ENCODE measurements at places on chromosomes 11 and 22.
A peak's percentile ranks its signal among the peaks of the same experiment; 100 is the strongest.

GRCh38 chr11:76624500-76625379 lies 45.8 kb downstream of the LRRC32 start:
- no peak for DNase-seq

DNA sequence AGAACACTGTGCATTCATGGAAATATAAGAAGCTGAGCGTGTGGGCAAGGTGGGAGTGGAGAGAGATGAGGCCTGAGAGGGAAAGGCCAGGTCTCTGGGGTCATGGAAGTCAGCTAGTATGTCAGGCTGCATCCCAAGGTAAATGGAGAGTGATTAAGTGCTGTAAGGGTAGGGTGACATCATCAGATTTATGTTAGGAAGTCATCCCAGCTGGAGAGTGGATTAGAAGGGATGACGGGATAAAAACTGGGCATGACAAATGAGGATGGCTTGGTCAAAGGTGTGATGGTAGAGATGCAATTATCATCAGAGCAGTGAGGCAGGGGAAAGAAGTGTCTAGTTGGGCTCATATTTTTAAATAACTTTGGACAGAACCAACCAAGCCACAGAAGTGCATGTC lies 3.5 kb upstream of the ENDOD1 start:
- DNase-seq = no peak

DNA sequence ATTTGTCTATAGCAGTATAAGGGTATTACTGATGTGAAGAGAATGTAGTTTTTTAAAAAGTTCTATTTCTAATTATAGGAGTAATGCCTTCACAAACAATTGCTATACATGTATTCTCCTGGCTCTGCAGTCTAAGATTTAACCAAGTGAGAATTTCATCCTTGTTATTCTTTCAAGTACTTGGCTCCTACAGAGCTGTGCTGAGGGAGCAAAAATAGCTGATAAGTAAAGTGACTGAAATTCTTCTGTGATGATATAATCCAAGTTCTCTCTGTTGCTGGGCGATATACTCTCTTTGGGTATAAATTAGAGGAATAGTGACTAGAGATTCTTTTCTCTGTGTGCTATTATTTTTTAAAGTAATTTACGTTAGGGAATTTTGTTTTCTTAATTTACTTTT lies 68.0 kb downstream of the PGR start:
- no peak for DNase-seq

DNA sequence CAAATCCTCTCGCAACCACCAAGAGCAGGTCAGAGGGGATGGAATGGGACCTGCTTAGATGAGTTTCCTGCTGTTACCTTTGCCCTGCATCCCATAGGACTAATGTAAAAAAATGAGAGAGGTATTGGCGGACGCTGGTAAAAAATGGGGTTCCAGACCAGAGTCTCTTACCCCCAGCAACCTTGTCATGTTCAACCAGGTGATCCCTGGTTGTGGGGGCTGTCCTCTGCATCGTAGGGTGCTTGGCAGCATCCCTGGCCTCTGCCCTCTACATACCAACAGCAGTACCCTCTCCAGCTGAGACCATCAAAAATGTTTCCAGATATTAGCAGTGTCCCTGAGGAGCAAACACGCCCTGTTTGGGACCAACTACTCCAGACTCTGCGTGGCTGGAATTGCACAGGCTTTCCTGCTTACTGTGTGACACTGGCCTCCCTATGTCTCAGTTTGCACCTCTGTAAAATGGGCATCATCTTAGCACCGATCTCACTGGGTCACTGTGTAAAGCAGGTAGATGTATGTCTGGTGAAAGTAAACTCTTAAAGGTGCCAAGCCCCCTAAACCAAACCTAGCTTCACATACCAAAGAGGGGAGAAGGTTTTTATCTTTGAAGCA lies 1.5 kb downstream of the APOL6 start:
- no peak for DNase-seq

DNA sequence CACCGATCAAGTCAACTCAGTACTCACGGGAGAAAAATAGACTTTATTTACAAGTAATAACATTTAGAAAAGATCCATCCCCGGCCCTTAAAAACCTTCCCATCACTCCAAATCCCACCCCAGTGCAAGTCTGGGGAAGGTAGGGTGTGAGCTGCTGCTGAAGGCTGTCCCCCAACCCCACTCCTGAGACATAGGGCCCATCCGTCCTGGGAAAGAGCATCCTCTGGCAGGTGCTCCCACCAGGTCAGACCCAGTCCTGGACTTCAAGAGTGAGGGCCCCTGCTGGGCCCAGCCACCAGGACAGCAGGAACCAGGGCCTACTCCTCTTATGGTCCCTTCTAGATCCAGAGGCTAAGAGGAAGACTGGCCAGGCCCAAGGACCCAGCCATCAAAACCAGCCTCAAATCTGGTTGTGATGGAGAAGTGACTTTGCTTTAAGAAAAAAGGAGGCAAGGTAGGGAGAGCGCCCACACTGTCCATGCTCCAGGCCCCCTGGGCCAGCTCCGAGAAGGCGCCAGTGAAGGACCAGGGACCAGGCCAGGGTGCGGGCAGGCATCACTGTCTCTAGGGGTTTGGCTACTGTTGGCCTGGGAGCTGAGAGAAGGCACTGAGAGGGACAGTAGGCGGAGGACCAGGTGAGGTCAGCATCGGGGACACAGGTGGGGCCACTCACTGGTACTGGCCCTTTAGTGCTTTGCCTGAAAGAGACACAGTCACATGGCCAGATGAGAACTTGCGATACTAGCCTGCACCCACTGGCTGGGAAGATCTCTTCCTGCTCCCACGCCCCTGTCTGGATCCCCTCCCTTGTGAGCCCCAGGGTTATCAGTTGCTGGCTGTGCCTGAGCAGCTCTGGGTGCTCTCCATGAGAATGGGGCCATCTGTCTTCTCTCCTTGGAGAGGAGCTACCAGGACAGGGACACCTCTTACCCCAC lies 4.4 kb downstream of the IL18BP start:
- DNase-seq = no peak

DNA sequence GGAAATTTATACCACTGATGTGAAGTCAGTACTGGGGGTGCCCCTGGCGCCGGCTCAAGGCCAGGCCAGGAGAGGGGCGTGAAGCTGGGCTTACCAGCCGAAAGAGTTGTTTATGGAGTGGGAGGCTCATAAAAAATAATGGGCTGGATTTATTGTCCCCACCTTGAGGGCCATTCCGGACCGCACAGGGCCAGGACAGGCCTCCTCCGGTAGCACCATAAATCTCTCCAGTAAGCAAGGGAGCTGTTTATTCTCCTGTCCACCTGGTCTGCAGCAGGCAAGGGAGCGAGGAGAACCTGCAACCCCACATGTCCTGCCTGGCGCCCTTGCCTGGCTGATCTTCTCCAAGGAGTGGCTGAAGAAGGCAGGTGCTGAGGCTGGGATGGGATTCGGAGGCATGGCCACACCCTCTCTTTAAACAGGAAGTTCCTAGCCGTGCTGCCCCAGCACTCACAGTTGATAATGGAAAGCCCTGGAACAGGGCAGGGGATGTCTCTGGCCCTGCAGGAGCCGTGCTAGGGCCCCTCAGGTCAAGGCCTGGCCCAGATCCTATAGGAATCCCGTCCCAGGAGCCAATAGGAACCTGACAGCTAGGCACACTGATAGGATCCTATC lies 65.1 kb downstream of the SCUBE1 start:
- DNase-seq = no peak

DNA sequence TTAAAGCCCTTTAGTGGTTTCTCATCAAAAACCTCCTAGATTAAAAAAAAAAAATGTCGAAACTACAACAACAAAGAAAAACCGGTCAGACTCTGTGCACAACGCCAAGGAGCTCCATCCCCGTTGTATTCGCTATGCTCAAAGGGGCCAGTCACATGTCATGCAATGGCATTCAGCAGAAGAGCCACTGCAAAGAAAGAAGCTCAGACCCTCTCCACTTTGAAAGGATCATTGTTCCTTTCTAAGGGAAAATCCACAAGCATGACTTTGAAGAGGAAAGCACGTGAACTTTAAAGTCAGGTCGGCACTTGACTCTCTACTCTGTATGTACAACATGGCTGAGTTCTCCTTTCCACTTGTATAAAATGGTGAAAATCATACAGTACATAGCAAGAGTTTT lies 655.6 kb downstream of the ETS1 start:
- no peak for DNase-seq

GRCh38 chr11:104858882-104859775 lies 39.1 kb downstream of the CASP12 start:
- no peak for DNase-seq

DNA sequence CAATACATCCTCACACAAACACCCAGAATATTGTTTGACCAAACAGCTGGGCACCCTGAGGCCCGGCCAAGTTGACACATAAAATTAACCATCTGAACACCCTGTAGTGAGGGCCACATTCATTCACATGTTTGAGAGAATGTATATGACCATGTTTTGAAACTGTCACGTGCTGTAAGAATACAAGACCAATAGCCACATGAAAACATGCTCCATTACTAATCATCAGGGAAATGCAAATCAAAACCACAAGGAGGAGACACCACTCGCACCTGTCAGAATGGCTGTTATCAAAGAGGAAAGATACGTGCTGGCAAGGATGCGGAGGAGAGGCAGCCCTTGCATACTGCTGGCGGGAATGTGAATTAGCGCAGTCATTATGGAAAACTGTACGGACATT lies 38.3 kb upstream of the IGSF9B start:
- DNase-seq = no peak

- DNase-seq = no peak
Observed at GRCh38 chr11:46498968-46499367, 94.9 kb downstream of the AMBRA1 start.

DNA sequence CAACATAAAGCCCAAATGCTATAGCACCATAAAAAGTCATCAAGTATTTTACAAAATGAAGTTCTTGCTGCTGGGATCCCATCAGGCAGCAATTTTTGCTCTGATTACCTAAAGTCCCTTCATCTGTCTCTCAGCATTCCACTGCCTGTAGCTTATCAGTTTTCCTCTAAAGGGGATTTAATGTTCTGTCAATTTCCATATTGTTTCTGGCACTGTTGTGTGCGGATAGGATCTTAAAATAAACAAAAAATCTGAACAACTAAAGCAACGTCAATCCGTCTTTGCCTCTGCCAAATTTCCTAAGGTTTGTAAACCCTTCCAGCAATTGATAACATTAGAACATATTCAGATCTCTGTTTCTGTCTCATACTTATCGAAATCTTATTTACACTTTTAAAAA lies 1126.3 kb upstream of the RAG2 start:
- DNase-seq = no peak

DNA sequence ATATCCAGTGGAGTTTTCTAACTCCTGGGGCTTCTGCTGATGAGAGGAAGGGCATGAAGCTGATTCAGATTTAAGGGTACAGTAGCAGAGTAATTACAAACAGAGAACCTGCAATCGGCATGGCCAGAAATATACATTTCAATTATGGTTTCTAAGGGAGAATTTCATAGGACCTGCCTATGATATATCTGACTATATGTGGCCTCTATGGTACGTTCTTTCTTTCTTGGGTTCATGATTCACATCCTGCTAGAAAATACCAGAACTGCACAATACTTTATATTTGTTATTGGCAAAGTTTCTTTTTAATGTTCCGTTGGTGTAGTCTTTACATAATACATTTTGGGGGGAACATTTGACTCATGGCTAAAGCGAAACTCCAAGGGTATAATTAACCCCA lies 63.1 kb upstream of the TTC12 start:
- DNase-seq = no peak

GRCh38 chr11:109733245-109733644 lies 311.3 kb downstream of the C11orf87 start:
- no peak for DNase-seq

GRCh38 chr11:113014262-113015097 lies 53.3 kb downstream of the NCAM1 start:
- DNase-seq = peak; percentile 91

DNA sequence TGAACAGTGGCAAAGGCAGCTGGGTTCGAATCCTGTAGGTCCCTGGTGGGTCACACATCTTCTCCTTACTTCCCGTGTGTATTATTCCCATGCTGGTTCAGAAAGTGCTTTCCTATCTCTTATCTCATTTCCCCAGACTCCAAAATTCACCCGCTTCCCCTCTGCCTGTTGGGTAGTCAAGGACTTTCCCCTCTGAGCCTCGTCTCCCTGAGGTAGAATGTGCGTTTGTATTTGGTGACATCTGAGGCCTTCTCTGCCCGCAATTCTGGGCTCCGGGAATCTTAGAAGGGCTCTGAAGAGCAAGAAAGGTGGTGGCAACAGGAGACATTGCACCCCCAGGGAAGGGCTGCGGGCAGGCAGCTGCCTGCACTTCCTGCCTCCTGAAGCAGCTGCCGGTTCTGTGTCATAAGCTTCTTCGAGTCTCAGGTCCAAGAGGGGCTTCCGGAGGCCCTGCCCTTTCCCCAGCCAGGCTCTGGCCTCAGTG lies 5.9 kb downstream of the LRRC32 start:
- DNase-seq = no peak

GRCh38 chr22:17913801-17914347 lies 110.5 kb downstream of the MICAL3 start:
- DNase-seq = no peak

DNA sequence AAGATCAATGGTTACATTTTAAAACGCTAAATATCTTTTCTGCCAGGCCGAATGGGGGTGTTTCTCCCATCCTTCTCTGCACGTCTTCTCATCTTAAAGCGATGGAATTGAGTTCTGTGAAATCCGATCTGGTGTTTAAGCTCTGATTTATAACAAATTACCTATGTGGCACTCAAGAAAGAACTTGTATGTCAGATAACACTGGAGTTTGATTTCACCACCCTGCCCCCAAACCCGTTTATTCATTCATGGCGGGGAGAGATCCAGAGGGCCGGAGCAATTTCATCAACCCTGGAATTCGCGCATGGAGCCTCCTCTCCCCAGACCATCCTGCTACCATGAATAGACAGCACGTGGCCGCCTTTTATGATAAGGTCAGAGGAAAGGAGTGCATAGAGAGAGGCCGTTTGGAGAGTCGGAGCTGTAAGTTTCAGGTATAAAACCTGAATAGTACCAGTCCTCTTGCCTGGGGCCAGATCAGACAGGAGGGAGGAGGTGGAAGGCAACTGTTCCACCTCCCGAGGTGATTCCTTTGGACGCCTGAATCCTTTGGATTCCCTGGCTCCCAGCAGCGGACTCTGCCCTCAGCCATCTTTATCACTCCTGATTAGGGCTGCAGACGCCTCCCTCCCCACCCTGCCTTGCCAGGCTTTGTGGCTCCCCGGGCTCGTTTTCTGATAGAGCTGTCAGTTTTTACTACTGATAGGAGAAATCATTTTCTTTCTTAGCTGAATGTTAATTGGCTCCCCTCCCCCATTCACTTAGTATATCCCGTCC lies 27.3 kb upstream of the NFAM1 start:
- DNase-seq = no peak

- DNase-seq = no peak
Observed at GRCh38 chr11:71908218-71908617, 20.2 kb downstream of the XNDC1N start.

DNA sequence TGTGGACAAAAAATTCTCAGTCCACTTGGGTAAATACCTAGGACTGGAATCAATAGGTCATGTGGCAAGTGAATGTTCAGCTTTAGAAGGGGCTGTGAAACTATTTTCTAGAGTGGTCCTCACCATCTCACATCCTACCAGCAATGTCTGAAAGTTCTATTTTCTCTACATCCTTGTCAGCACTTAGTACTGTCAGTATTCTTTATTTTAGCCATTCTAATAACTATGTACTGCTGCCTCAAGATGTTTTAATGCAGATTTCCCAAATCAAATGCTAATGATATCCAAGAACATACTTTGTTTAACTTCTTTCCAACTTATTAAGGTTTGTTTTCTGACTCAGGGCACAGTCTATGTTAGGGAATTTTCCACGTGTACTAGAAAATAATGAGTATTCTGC lies 317.0 kb downstream of the BRD1 start:
- no peak for DNase-seq
